OCI-M1 (cell line): ENCODE measurements at places on chromosomes 3 and 15.
A peak's percentile ranks its signal among the peaks of the same experiment; 100 is the strongest.

- peak; percentile 89 for DNase-seq
Observed at GRCh38 chr3:129793942-129794310, 99.6 kb downstream of the TMCC1 start.

DNA sequence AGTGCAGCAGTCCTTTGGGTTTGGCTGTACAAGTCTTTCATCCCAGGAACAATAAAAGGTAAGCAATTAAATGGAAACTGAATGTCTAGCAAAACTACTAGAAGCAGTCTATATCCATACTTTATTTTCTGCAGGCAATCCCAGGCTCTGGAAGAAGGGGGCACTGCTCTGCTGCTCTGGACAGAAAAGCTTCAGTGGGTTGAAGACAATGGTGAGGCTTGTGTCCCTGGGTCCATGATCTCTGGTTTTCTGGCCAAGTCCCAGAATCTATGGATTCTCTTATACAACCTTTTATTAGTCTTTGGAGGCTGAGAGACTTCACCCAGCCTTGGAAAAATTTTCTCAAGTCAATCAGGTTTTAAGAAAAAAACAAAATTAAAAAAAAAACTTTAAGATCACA lies 35.6 kb downstream of the SCAP start:
- peak; percentile 19 for DNase-seq

DNA sequence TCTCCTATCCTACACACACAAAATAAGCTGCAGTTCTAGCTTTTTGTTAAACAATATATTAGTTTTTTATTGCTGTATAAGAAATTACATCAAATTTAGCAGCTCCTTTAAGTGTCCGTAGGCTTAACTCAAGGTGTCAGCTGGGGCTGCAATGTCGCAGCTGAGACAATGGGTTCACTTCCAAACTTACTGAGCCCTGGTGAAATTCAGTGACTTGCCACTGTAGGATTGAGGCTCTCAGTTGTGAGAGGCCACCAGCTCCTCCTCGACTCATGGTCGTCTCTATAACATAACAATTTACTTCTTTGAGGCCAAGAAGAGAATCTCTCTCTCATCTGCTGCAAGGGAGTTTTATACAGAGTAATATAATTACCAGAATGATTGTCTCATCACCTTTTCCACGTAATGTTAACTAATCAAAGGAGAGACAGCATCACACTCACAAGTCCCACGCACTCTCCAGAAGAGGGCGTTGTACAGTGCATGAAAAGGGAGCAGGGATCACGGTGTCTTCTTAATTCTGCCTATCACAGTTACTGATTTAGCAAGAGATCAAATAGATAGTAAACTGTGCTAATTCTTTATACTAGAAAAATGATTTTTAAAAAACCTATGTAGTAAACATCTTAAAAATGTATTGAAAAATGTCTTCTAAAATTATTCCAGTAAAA lies 735.6 kb upstream of the GBE1 start:
- DNase-seq = peak; percentile 23

DNA sequence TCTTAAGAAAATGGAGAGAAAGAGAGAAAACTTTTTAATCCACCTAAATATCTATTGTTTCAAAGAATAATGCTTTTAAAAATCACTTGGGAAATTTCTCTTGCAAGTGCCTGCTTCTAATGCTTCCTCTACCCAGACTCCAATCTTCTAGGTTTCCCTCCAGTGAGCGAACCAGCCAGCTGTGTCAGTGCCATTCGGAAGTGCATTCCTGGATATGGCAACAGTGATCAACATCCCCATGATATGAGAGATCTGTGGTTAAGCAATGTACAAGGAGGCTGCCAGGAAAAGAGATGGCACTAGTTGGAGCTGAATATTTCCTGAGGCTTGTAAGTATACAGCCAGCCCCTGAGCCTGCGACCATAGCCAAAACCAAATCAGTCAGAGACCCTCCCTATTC lies 53.3 kb upstream of the KCNMB2 start:
- no peak for DNase-seq

DNA sequence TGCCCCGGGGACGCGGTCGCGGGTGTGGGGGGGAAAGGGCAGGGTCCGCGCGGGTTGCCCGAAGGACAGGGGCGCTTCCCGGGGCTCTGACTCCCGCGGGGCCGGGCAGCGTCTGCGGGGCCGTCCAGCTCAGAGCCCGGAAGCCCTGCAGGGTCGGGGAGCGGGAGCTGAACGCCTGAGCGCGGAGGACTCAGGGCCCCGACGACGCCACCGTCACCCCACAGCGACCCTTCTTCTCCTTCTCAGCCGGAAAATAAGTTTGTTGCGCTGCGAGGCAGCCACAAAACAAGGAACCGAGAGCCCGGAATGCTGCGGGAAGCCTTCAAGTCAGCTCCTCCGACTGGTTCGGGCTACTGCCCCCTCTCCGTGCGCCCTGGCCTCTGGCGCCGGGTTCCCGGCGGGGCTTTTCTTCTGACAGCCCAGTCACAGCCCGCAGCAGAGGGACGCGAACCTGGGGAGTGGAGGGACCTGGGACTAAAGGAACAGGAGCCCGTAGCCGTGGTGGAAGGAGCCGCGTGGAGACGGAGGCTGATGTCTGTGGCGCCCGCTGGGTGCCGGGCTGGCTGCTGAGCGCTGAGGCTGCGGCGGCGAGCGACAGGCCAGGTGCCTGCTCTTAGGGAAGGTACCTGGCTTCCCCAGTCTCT lies 484 bp downstream of the CNTN4 start:
- DNase-seq = no peak

DNA sequence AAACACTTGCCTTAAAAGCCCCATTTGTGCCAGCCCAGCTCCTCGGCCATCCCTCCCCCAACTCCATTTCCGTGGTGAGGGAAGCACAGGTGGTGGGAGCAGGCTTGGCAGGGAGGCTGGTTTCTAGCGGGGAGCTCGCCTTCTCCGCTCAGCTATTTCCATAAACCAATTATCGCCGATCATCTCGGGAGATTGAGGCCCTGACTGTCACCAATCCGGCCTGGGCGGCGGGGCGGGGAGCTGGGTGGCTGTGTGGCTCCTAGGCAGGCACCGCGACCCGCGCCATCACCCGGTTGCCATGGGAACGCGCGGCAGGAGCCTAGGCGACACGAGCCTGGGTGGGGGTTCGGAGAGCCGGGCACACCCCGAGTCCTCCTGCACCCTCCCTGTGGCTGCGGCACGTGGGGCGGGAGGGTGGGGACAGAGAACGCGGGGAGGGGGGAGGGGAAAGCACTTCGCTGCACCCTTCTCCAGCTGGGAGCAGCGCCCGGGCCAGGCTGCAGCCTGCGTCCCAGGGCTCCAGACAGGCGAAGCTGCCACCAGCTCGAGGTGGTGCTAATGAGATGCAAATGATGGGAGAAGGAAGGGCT lies 9.3 kb downstream of the CCDC33 start:
- no peak for DNase-seq

- DNase-seq = no peak
Observed at GRCh38 chr3:53604232-53604631, 109.8 kb downstream of the CACNA1D start.

- DNase-seq = no peak
Observed at GRCh38 chr15:79874242-79874641, 22.6 kb downstream of the MTHFS start.

DNA sequence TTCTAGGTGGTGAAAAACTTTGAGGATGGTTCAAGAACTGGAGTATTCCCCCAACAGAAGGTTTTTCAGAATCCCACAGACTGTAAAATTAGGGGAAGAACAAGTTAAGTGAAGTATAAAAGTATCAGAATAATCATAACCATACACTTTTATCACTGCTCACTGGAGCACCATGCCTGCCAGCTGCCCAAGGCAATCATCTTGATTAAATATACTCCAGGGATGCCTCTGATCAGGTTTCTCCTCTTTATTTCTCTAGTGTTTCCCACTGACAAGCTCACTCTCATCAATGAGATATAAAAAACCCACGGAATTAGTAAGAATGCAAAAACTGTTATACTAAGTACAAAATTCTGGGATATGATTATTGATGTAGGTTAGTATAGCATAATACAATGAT lies 108.0 kb downstream of the STAG1 start:
- no peak for DNase-seq

GRCh38 chr15:38406436-38406835 lies 47.5 kb upstream of the FAM98B start:
- no peak for DNase-seq
